ENCODE measurements at places on chromosomes 3 and 15.

GRCh38 chr3:42498034-42498433 lies 4.4 kb upstream of the VIPR1 start:
- DNase-seq, result no peak

GRCh38 chr15:99466701-99467337 lies 99.0 kb upstream of the MEF2A start:
- no peak for DNase-seq

DNA sequence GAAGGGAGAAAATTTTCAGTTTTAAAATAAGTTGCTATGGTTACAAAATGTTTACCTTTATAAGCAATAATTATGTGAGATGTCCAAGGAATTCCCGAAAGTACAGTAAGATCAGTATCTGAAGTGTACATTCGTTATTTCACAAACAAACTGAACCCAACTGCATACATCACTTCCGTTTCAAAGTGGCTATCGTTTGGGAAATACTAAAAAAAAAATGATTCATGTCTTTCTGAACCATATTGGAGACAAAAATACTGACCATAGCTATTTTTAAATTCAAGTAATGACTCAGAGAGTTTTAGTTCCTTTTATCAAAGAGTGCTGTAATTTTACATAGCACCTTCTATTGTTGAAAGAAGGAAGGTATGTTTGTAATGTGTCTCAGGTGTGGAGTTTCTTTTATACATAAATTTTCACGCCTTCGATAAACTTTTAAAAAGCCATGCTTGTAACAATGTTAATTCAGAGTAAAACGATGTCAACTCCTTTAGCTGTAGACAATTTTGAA lies 8.0 kb upstream of the ANKRD28 start:
- DNase-seq, result peak; percentile 89

- DNase-seq, result peak; percentile 43
Measured at GRCh38 chr3:100006570-100007271, 107.6 kb downstream of the FILIP1L start.

- DNase-seq, result no peak
Measured at GRCh38 chr3:114151091-114151490, 27.8 kb downstream of the DRD3 start.

DNA sequence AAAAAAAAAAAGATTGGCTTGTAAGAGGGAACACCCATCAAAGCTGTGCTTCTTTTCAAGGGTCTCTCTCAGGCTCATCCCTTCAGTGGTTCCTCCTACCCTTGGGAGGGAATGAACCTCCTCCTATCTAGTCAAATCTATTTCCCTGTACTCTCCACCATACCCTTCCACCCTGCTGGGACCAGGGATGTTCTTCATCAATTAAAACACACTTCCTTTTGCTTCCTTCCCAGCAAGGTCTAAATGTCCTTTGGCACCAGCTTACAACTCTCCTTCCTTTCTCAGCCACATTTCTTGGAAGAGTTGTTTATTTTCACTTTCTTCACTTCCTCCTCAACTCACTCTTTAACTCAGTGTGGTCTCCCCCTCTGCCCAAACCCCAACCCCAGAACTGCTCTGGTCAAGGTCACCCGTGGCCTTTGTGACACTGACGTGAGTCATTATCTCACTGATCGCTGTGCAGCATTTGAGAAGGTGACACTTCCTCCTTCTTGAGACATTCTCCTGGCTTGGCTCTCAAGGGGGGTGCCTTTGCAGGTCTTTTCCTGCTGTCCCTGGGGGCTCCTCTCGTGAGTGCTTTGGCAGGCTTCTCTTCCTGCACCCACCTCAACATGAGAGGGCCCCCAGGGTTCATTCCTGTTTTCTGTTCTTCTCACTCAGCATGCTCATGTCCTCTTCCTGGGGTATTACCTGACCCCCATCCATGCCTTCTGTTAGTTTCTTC lies 210.5 kb upstream of the TLE3 start:
- peak; percentile 36 for DNase-seq

GRCh38 chr15:65957451-65957850 lies 88.2 kb downstream of the RAB11A start:
- DNase-seq, result no peak

DNA sequence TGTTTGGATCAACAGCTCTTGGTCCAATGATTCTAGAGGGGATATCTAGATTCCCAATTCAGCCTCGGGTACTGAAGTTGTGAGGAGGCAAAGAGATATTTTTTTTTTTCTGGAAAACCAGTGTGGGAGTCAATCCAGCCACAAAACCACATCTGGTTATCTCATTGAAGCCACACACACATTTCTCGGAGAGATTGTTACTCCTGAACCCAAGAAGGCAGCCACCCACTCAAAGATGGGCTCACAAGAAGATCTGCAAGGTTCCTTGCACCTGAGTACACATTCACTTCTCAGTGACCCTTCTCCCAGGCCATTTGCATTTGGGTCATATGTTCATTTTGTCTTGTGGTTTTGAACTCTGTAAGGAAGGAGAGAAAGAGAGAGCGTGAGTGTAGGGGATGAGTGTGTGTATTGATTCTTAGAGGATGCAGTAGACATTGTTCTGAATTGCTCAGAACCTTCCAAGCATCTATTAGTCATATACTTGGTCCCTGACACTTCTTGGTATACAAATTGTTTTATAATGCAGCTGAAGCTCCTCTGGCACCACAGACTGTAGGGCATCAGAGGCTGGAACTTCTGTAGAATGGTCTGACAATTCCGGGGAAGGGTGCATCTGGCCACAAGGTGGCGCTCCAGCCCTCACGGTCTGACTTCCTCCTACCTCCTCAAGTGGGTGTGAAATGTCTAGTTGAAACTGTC lies 39.3 kb upstream of the TRA2B start:
- peak; percentile 86 for DNase-seq

DNA sequence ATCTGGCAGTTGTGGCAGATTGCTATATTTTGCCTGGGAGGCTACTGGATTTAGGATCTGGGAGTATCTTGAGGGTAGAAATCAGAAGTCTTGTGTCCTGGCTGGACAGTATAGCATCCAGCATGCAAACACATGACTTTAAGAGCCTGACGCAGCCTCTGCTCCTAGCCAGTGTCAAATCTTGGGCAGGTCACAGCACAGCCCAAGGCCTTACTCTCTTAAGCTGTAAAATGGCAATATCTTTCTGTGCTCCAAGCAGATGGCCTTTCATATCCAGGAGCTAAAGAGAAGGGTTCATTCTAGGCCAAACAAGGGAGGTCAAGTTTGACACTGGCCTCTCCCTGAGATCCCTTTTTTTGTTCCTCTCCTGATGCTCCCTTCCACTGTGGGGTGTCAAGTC lies 19.8 kb upstream of the RAD18 start:
- no peak for DNase-seq

GRCh38 chr3:37540786-37541185 lies 320.9 kb upstream of the CTDSPL start:
- DNase-seq, result no peak

DNA sequence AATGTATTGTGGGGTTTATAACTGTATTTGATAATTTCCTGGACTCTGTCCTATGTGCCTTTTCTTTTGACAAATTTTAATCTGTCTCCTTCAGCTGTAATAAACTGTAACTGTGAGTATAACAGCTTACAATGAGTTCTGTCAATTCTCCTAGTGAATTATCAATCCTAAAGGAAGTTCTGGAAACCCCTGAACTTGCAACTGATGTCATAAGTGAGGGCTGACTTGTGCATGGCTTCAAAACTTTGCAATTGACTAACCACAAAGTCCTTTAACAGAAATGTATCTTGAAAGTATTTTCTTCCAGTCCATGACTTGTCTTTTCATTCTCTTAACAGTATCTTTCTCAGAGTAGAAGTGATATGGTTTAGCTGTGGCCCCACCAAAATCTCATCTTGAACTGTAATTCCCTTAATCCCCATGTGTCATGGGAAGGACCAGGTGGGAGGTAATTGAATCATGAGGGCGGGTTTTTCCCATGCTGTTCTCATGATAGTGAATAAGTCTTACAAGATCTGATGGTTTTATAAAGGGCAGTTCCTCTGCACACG lies 108.3 kb downstream of the TFDP2 start:
- DNase-seq, result no peak

DNA sequence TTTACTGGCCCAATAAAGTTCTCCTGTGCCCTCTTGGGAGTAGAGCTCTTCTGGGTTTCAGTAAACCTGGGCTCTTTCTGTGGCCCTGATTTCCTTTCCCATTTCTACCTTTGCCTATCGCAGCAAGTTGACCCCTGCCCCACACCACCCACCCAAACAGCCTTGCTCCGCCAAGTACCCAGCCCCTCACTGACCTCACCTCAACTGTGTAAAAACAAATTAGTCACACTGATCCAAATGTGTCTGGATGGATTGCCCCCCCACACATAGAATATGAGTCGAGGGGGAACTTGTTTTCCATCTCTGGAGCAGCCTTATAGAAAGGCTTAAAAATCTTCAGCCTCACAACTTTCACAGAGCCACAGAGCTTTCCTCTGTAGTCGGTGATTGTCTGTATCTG lies 28.6 kb upstream of the VEPH1 start:
- no peak for DNase-seq

GRCh38 chr3:195441992-195442572 lies 738 bp downstream of the ACAP2 start:
- DNase-seq, result no peak

DNA sequence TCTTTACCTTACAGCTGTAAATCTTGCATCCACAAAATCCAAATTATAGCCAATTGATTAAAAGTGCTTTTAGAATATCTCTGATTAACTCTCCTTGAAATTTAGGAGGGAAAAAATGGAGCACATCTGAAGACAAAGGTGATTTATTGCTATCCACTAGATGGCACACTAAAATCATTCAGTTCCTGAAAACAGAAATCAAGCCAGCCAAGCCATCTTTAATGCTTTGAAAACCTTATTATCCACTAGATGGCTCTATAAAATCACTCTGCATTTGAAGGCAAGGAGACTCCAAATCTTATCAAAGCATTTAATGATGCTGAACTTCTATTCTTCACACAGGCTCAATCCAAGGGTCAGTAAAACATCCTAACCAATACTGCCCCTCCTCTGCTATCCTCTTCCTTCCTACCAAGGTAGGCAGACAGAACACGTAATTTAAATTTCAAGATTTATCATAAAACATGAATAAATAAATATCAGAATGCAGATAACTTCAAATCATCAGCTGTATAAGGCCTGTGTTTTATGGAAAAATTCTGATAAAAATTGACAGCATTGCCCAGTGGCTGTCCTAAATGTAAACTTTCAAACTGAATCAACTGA lies 48.4 kb downstream of the GOLIM4 start:
- peak; percentile 87 for DNase-seq

- peak; percentile 73 for DNase-seq
Measured at GRCh38 chr3:136952292-136952691, 5.5 kb upstream of the IL20RB start.

DNA sequence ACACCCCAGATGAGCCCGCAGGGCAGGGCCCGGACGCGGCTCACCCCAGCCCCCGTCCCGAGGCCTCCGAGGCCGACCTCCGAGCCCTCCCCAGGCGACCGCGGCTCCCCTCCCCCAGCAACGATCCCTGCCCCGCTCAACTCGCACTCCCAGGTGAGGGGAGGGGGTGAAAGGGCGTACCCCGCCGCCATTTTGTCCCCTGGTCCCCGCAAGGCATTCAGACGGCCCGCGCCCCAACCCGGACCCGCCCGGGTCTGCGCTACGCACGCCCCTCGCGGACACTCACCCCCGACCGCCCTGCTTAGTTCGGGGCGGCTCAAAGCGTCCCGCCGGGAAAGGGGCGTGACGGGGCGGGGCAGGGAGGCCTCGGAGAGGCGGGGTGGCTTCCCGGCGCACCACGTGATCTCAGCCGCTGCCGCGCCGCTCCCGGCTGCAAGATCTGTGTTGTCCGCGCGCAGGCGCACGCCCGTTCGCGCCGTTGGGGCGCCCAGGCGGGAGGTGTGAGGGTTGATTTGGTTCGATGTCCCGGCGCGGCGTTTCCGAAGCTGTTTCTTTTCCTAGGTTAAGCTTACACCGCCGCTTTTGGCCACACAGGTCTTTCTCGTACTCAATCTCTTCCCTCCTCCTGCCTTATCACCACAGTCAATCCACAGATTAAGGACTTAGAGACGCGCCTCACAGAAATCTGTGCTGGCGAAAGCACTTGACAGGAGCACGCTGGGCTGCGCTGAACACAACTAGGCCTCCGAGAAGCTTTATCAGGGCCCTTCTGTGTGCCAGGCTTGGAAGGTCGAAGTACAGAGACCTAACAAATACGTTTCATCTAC lies at the start of gene SCAPER:
TSS of gene SCAPER (minus strand) at position 328 of the 827 bp plus-strand sequence. CDS start 21,523 bp downstream, outside the sequence.
- peak; percentile 91 for DNase-seq

- no peak for DNase-seq
Measured at GRCh38 chr3:25679166-25679565, 14.5 kb upstream of the TOP2B start.

GRCh38 chr3:70806021-70806420 lies 493.6 kb upstream of the MDFIC2 start:
- DNase-seq, result no peak

- peak; percentile 91 for DNase-seq
Measured at GRCh38 chr3:123789760-123790159, 94.4 kb downstream of the MYLK start.

DNA sequence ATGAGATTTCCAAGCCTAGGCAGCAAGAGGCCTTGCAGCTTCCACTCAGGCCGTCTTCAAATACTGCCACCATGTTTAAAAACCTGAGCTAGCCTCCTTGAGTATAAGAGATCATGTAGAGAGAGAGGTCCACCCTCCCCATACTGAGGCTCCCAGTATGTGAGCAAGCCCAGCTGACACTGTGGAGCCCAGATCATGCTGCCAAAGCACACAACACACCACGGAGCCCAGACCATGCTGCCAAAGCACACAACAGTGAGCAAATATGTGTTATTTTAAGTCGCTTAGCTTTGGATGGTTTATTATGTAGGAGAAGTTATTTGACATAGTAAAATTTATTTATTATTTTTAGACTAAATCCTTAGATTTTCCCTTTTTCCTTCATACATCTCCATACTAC lies 333.7 kb downstream of the CTNNB1 start:
- no peak for DNase-seq

GRCh38 chr3:127019449-127019848 lies 36.5 kb downstream of the PLXNA1 start:
- DNase-seq, result peak; percentile 54

GRCh38 chr3:99839613-99840012 lies 22.0 kb downstream of the CMSS1 start:
- DNase-seq, result no peak

GRCh38 chr15:63277893-63278456 lies 570 bp downstream of the APH1B start:
- peak; percentile 39 for DNase-seq

- peak; percentile 7 for DNase-seq
Measured at GRCh38 chr3:17581421-17582080, 160.9 kb downstream of the TBC1D5 start.

DNA sequence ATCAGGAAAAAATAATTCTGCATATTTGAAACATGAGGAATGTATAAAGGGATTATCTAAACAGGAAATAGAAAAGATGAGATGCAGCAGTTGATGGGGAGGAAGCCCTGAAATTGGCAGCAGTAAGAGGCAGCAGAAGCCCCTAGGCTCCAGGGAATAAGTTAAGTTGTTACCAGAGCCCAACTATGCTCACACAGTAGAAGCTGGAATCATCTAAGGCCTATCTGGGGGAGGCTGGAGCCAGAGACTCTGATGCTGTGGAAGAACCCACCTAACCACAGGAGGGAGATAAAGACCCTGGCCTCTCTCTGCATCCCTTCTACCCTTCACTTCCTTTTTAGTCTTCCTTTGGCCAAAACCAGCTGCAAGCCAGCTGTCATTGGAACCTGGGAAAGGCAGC lies 519.7 kb downstream of the DIPK2A start:
- no peak for DNase-seq
